ENCODE measurements at places on chromosomes 11 and 22. TPM values are rescaled to one million over a fixed set of nuclear protein-coding genes. Genes with fewer than 3 reads are reported as not detected.

The KDM4D gene
- total RNA-seq = 1.6 TPM

The TAF1D gene
- total RNA-seq = 157 TPM

The PGAP2 gene
- total RNA-seq = 7.1 TPM

The DENND6B gene
- total RNA-seq = 11.9 TPM

The AIFM3 gene
- 0.17 TPM for total RNA-seq

The UCP3 gene
- 0.17 TPM for total RNA-seq

The CBLIF gene
- not detected for total RNA-seq

- DNase-seq = no peak
These were observed 26.6 kb downstream of the EMID1 start for GRCh38 chr22:29231971-29232959.

- DNase-seq = peak; percentile 26
These were observed 26.4 kb downstream of the KCTD17 start for GRCh38 chr22:37077802-37078448.

GRCh38 chr11:86119077-86119476, 50.2 kb upstream of the PICALM start:
- DNase-seq = peak; percentile 97

DNA sequence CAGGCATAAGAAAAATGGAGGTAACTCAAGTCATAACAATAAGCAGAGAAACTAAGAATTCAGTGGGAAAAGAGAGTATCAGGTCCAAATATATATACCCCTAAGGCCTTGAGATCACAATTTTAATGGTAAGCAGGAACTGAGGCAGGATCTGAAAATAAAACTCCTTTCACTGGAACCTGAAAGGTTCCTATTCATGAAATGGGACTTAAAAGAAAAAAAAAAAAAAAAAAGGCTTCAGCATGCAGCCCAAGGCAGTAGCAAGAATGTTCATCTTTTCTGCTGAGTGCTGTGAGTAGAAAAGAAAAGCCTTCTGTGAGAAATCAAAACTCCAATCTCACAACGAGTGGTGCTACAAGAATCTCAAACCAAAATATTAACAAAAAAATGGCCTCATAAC, 75.3 kb downstream of the DLG2 start:
- no peak for DNase-seq

GRCh38 chr11:13857828-13858227, 104.7 kb upstream of the SPON1 start:
- DNase-seq = no peak

GRCh38 chr22:37601540-37602442, 6.8 kb upstream of the GGA1 start:
- peak; percentile 97 for DNase-seq

DNA sequence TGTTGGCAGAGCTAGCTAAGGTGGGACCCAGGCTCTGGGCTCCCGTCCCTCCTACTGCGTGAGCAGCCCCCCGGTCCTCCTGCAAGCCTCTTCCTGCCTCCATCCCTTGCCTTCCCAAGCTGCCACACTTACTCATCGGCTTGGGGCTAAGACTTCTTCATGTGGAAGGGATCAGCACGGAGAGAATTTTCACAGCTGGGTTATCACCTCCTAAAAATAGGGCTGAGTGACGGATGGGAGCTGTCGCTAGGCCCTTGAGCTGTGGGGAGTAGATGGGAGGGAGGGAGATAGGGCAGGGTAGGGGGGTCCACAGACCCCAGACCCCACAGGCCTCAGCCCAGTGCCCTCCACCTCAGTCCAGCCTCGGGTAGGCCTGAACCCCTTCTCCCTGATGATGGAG, 41.0 kb downstream of the FLRT1 start:
- DNase-seq = no peak

DNA sequence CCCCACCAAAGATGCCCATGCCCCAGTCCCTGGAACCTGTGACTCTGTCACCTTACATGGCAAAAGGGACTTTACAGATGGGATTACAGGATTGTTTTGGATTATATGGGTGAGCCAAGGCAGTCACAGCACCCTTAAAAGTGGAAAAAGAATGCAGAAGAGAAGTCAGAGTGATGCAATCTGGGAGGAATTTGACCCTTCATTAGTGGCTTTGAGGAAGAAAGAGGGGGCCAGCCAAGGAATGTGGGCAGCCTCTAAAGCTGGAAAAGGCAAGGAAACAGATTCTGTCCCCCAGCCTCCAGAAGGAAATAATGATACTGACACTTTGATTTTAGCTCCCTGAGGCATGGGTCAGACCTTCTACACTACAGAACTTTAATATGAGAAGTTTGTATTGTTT, 257.3 kb upstream of the ISX start:
- DNase-seq = peak; percentile 63

GRCh38 chr22:38505541-38506117, 482 bp downstream of the DDX17 start:
- DNase-seq = no peak

- DNase-seq = peak; percentile 84
These were observed 43.3 kb downstream of the ENDOD1 start for GRCh38 chr11:95132956-95133355.

DNA sequence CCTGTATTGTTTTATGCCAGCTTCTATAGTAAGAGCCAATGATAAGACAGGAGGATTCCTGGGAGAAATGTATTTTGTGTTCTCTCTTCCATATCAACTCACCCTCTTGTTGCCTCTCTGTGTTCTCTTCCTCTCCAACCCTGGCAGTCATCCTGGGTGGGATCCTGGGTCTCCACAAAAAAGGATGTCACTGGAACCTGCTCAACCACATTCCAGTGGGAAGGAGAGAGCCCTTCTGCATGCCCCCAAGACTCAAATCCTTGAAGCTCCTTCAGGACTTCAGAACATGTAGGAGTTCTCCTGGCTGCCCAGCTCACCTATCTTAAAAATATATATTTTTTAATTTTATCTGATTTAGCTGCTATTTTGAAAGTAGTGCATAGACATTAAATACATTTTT, 26.1 kb downstream of the APOL6 start:
- DNase-seq = no peak

- no peak for DNase-seq
These were observed 58.9 kb downstream of the RPUSD4 start for GRCh38 chr11:126152586-126152985.

DNA sequence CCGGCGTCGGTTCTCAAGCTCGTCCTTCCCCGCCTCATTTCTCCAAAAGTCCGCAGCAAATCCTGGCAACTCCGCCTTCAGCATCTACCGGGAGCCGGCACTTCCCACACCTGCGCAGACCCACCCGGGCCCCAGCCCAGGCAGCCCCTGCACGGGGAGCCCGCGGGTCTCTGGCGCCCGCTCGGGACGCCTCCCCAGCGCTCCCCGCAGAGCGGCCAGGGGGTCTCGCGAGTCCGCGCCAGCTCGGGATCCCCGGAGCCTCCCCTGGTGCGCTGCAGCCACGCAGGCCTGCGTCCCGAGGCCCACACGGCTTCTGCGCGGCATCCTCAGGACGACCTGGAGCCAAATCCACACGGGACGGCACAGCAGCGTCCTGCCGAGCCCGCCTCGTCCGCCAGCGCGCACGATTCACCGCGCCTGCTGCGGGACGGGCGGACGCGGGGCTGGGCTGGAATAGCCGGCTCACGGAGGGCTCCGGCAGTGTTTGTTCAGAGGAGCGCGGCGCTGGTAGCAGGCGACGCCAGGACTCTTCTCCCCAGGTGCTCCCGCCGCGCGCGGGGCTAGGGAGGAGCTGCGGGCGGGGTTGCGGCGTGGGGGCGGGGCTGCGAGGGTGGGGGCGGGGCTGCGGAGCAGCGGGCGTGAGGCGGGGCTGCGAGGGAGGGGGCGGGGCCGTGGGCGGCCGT, 816 bp upstream of the PHRF1 start:
- no peak for DNase-seq
